Stimulated activated CD8-positive, alpha-beta memory T cell treated with anti-CD3 and anti-CD28 coated beads, Interleukin-7, amount 100 ng/mL, for 4 hours (primary cell): ENCODE measurements at places on chromosomes 3 and 15.

DNA sequence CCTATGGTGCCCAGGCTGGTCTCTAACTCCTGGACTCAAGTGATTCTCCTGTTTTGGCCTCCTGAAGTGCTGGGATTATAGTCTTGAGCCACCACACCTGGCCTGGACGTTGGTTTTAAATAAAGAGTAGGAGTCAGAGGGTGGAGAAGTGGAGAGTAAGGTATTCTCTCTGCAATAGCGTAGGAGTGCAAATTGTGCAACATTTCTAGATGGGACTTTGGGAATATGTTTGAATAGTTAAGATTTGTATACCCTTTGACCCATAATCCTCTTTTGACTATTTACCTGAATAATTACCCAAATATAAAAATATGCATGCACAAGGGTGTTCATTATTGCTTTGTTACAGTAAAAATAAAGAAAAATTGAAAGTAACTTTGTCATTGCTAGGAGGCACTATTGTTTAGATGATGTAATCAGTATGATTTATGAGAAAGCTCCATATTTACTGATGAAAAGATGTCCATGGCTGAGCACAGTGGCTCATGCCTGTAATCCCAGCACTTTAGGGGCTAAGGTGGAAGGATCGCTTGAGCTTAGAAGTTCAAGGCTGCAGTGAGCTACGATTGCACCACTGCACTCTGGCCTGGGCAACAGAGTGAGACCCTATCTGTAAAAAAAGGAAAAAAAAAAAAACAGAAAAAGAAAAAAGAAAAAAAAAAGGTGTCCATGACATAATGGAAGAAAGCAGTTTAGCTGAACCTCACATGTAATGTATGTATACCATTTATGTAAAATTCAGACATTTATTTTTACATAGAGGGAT lies 15.1 kb upstream of the XYLB start:
- no peak for DNase-seq

GRCh38 chr3:149316437-149316836 lies 17.0 kb downstream of the TM4SF18 start:
- DNase-seq: no peak

GRCh38 chr3:197466586-197467399 lies 89.0 kb downstream of the BDH1 start:
- no peak for DNase-seq

DNA sequence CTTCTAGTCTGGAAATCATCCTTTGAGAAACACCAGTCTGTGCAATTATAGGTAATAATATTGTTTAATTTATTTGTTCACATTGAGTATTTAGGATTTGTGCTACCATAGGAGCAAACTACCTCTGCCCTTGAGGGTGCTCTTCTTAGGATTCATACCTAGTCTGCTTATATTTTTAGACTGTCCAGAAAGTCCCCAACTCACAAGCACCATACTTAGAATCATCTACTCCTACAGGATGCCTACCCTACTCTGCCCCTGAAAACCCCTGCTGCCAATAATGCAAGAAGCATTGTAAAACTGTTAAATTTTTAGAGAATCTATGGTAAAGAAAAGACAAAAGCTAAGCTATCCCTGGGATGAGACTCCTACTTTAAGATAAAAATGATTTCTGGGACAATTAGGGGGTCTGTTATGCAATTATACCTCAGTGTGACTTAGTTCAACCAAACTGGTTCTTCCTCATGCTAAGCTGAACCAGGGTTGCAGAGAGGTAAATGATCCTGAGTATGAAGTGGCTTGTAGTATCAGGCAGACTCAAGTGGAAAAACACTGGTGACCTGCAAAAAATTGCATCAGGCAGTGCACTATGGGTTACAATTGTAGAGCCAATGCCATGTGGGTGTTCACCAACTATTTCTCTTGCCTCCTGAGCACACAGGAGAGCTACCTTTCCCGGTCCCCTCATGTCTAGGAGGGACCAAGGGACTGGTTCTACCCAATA lies 133.3 kb downstream of the TNIK start:
- no peak for DNase-seq

- no peak for DNase-seq
Measured at GRCh38 chr3:171781711-171782127, 28.6 kb downstream of the PLD1 start.

GRCh38 chr3:99777708-99778107 lies 40.0 kb upstream of the CMSS1 start:
- DNase-seq: no peak
